ENCODE measurements at places on chromosomes 3 and 15.

GRCh38 chr15:39429898-39430357 lies 151.0 kb upstream of the THBS1 start:
- DNase-seq = peak; percentile 38

DNA sequence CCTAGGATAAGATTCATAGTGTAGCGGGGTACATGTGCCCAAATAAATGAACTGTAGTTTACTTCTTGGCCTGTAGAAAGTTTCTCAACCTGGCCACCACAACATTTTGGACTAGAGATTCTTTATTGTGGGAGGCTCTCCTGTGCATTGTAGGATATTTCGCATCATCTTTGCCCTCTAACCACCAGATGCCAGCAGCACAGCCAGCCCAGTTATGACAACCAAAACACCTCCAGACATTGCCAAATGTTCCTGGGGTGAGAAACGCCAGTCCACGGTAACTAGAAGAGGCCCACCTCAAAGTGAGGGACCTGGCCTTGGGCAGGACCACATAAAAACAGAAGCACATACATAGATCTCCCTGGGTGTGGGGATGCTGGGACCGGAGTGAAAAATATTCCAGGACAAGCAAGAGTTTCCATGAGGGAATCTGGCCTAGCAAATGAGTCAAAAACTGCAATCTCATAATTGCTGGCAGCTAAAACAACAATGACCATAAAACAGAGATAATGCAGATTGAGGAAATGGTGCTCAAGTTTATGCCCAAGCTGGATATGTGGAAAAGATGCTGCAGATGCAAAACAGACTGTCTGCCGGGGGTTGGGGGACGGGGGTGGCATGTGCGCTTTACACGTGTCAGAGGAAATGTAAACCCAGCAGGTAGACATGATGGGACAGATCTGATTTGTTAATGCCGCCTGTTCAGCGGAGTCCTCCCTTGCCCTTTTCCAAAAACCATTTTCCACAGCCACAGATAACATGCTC lies 39.7 kb downstream of the ARHGEF3 start:
- no peak for DNase-seq

- no peak for DNase-seq
Observed at GRCh38 chr15:78023081-78023665, 54.3 kb downstream of the TBC1D2B start.

- DNase-seq = no peak
Observed at GRCh38 chr3:30258426-30259392, 347.7 kb upstream of the TGFBR2 start.

- DNase-seq = no peak
Observed at GRCh38 chr3:160968761-160969160, 136.4 kb downstream of the B3GALNT1 start.

DNA sequence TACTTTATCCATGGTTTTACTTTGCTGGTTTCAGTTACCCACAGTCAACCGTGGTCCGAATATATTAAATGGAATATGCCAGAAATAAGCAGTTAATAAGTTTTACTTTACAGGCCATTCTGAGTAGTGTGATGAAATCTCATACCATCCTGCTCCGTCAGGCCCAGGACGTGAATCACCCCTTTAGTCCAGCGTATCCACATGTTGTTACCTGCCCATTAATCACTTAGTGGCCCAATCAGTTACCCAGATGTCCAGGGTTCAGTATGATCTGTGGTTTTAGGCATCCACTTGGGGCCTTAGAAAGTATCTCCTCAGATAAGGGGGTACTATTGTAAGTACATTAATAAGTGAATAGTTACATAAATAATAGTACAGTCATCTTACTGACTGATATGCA lies 88.0 kb downstream of the TTBK2 start:
- no peak for DNase-seq

- DNase-seq = no peak
Observed at GRCh38 chr3:24351779-24352469, 142.7 kb downstream of the THRB start.

GRCh38 chr3:184082465-184082864 lies 14.4 kb upstream of the HTR3E start:
- DNase-seq = no peak

- DNase-seq = peak; percentile 94
Observed at GRCh38 chr15:33126559-33127290, 67.8 kb downstream of the FMN1 start.

DNA sequence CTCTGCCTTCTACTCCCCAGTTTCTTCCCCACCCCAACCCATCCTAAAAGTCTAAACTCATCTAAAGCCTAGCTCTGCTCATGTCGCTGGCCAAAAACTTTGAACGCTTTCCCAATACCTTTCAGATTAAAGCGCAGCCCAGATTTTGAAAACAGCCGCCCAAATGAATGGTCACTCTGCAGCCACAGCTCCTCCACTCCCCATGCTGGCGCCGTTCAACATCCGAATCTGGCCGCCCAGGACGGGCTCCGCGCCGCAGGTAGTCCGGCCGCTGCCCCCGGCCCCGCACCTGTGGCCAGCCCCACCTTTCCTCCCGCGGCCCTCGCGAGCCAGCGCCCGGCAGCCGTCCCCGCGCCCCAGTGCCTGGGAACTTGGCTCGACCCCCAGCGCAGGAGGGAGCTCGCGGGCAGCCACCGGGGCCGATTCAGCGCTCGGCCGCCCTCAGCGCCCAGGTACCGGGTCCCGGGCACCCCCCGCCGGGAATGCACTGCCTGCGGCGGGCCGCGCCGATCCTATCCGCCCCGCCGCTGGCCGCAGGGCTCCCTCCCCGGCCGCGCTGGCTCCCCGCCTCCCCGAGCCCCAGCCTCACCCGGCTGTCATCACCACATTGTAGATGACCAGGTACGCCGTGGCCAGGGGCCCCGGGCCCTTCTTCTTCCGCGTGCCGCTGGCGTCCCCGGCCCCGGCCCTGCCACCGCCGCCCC lies 417 bp downstream of the HACD2 start:
- no peak for DNase-seq

DNA sequence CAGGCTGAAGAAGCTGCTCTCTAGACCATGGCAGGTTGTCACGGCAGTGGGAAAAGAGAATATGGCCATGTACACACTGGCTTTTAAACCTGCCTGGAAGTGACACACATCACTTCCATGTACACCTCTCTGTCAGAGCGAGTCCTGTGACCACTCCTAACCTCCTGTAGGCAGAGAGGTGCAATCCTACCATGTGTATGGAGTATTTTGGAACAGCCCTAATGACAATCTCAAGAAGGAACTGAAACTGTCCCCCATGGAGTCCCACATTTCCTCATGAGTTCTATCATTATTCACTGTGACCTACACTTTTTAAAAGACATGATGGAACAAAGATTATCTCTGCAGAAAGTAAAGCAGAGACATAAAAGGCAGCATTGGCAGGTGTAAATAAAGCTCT lies 153.4 kb upstream of the PFN2 start:
- no peak for DNase-seq

GRCh38 chr15:80431635-80432344 lies 27.6 kb downstream of the ARNT2 start:
- no peak for DNase-seq

DNA sequence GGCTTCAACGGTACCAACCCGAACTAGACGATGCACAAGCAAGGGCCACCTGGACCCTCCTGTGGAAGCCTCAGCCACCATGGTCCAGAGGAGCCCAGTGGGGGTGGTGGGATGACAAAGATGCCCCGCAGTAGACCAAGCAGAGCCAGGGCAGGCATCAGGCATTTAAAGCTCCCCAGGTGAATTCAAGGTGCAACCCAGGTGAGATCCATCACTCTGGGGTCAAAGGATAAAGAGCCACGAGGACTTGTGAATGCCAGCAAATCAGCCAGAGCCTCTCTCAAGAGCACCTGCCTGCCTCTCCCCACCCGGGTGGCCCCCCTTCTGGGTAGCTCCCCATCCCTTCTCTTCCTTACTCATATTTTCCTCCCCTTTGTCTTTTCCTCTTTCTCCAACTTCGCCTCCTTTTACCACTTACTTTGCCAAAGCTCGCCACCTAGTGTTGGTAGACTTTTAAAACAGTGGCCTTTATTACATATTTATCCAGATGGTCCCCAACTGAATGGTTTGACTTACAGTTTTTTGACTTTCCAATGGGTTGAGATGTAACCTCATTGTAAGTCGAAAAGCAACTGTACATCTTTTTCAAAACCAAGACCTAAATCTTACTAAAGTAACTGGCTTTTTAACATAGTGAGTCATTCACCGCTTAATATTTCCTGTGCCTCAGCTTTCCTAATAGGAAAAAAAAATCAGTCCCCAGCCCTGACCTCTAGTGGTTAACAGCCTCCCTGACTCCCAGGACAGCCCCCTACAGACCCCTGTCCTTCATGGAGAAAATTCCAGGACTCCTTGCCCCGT lies 18.8 kb downstream of the PLA2G4F start:
- peak; percentile 71 for DNase-seq

- no peak for DNase-seq
Observed at GRCh38 chr3:182469086-182469485, 324.2 kb upstream of the ATP11B start.

GRCh38 chr15:101295607-101296161 lies 636 bp upstream of the SNRPA1 start:
- DNase-seq = peak; percentile 56

DNA sequence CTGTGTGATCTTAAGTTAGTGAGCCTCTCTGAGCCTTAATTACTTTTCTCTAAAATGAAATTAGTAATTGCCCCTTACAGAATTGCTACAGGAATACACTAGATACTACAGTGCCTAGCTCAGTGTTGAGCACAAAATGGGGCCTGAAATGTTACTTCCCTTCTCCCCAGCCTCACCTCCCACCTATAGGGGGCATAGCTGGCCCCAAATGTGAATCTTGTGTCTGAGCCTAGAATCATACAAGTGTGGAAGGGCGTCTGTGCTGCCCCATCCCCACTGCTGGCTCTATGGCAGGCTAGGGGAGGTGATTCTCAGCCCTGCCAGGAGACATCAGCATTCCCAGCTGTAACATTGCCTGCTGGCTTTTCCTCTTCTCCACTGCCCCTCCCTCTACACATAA lies 42.7 kb downstream of the IFT122 start:
- DNase-seq = no peak

DNA sequence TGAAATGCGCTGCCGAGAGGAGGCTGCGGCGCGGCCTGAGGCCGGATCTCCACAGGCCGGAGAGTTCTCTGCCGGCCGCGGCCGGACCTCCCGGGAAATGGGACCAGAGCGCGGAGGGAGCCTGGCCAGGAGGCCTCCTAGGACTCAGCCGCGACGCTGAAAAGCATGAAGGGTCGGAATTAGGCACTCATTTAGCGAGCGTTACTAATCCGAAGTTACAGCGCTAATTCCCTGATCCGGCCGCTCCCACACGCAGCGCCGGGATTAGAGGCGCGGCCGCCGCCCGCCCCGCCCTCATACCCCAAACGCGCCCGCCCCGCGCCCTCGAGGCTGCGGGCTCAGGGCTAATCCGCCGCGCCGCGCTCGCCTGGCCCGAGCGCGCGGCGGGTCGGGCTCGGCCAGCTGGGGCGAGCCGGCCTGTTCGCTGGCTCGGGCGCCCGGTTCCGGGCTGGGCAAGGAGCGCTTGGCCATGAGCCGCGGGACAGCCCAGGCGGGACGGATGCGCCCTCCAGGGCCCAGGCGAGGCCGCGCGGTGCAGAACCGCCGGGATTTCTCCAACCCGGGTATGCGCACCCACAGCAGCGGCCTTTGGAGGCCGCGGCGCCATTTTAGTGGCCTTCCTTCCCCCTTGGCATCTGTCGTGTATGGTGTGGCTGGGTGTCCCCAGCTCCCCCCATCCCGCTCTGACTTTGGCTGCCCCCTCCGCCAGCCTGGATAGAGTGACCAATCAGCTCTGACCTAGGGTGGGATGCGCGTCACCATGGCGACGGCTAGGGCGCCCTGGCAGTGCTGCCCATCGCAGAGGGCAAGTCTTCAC lies 36.8 kb upstream of the POLG start:
- no peak for DNase-seq

DNA sequence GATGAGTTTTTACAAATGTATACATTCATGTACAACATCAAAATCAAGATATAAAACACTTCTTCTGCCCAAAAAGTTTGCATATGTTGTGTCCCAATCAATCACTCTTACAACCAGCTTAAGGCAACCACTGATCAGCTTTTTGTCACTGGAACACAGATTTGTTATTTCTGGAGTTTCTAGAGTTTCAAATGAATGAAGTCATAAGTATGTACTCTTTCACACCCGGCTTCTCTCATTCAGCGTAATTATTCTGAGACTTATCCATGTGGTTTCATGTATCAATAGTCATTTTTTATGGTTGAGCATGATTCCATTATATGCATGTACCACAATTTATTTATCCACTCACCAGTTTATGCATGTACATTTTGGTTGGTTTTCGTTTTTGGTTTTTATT lies 53.0 kb upstream of the CORO2B start:
- no peak for DNase-seq

- no peak for DNase-seq
Observed at GRCh38 chr15:29566914-29567313, 255.4 kb downstream of the TJP1 start.

DNA sequence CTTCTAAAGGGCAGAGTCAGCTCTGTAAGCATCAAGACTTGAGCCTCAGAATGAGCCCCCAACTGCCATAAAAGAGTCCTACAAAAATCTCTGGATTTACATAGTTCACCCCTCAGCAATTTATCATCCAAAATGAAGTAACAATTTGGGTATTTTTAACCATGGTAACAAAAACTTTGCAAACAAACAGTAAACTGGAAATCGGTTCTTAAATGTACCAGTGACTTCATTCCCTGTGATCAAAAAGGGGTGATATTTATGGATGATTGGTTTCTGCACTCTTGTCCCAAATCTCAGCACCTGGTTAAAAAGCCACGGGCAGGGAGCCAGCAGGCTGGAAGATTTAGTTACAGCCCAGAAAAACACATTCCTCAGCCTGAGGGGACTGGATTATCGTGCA lies 73.6 kb downstream of the TFG start:
- DNase-seq = no peak

DNA sequence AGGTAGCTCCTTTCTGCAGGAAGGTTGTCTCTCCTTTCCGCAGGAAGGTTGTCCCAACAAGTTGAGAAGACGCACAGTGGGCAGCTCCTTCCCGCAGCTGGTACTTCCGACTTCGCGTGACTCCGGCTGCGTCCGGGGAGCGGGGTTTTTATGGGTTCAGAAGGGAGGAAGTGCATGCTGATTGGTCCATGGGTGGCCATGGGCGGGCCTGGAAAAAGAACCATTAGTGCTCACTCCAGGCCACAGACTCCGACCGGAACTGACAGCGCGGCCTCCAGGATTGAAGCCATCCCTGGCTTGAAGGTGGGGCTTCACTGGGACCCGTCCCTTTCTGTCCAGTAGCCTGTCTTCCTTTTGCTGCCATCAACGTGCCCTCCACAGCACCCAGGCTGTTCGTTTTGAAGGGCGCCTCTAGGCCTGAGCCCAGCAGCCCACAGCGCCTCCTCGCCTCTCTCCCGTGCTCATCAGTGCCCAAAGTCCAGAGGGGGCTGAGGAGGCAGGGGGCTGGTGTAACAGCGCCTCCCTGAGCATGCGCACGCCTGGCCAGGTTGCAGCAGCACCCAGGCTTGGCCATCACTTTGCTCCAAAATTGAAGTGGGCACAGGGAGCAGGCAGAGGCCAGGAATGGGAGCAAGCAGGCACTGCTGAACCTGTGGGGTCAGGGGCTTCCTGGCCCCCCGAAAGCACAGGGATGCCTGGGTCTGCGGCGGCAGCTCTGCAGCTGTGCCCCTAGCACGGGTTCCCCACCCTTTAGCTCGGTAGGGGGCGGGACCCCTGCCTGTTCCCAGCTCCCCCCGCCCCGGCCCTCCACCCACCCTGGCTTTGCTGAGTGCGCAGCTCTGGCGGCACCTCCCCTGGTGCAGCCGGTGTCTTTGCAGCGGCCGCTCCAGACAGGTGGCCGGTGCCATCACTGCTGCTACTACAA lies 330.6 kb upstream of the MCTP2 start:
- DNase-seq = no peak

- DNase-seq = no peak
Observed at GRCh38 chr3:124768812-124769211, 38.6 kb downstream of the UMPS start.

GRCh38 chr15:58515807-58516206 lies 84.0 kb downstream of the LIPC start:
- DNase-seq = no peak
